ENCODE measurements at places on chromosomes 5 and 9.

DNA sequence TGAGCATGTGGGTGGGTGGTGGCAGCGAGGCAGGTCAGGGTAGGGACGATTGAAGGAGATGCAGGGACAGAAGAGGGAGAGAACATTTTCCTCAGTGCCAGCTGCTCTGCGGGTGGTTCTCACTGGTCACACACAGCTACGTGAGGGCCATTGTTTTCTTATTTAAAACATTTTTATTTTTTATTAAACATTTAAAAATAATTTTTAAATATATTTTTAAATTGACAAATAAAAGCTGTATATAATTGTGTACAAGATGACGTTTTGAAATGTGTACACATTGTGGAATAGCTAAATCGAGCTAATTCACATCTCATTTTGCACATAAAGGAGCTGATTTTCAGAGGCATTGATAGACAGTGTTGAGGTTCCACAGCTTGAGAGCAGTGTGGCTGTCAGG lies 14.0 kb downstream of the FAM240B start:
- no peaks in the 10 kb centered on the region for H3K36me3 ChIP-seq
- H3K27me3 ChIP-seq: no peaks in the 10 kb centered on the region
- H3K4me3 ChIP-seq: no peak overlapping the region

DNA sequence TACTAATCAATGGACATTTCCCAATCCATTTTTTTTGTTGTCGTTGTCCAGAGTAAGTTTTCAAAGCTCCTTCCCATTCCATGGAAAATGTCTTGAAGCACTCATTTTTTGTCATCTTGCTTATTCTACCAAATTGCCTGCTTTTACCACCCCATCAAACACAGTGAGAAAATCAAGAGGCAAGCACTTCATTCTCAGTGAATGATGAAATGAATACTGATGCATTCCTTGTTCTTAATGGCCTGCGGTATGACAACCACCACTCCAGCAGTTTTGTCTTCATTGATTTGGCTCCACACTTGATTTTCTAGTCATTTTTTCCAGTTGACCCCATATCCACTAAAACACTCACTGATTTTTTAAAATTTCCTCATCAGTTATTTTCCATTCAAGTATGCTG lies 193.5 kb upstream of the ANKH start:
- H3K4me3 ChIP-seq: no peak overlapping the region
- H3K27me3 ChIP-seq: no peaks in the 10 kb centered on the region
- H3K36me3 ChIP-seq: no peaks in the 10 kb centered on the region
- H3K27ac ChIP-seq: no peak overlapping the region
- H3K4me1 ChIP-seq: no peaks in the 10 kb centered on the region
- DNase-seq: no peak

DNA sequence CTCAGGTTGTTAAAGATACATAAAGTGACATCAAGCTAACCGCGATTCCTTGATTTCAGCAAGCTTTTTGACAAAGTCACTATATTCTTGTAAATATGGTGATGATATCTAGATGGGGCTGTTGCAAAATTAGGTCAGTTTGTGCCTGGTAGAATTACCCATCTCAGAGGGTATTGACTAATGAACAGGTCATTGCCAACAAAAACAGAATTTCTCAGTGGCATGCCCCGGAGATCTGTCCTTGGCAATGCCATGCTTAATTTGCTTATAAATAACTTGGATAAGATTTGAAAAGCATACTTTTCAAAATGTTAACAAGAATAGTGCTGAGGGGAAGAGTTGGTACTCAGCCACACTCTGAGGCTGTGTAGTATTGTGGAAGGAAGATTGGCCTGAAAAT lies 783.3 kb upstream of the SEMA6A start:
- no peak overlapping the region for H3K27ac ChIP-seq
- H3K27me3 ChIP-seq: no peaks in the 10 kb centered on the region
- no peak for DNase-seq
- no peak overlapping the region for H3K4me3 ChIP-seq
- H3K36me3 ChIP-seq: no peaks in the 10 kb centered on the region
- H3K4me1 ChIP-seq: no peaks in the 10 kb centered on the region

- H3K4me1 ChIP-seq: no peaks in the 10 kb centered on the region
- H3K27ac ChIP-seq: no peak overlapping the region
- DNase-seq: no peak
- no peak overlapping the region for H3K4me3 ChIP-seq
- no peaks in the 10 kb centered on the region for H3K36me3 ChIP-seq
Measured at GRCh38 chr5:60336491-60336890, 363.5 kb downstream of the DEPDC1B start.

DNA sequence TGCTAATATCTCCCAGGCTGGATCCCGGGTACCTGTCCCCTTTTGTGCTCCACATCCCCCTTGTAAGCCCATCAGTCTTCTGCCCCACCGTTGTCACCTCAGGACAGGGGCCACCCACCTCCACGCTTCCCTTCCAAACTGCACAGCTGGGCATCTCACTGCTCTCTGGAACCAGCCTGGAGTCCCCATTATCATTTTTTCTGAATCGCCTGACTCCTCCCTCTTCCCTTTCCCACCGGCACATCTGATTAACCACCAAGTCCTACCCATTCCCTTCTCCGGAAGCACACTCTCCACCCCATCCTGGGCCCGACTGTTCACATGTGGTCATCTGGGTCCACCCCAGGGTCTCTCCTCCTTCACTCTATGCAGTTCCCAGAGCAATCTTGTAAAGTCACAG lies 53.9 kb downstream of the PSD2 start:
- no peak for DNase-seq
- H3K4me3 ChIP-seq: no peak overlapping the region
- H3K4me1 ChIP-seq: no peaks in the 10 kb centered on the region

DNA sequence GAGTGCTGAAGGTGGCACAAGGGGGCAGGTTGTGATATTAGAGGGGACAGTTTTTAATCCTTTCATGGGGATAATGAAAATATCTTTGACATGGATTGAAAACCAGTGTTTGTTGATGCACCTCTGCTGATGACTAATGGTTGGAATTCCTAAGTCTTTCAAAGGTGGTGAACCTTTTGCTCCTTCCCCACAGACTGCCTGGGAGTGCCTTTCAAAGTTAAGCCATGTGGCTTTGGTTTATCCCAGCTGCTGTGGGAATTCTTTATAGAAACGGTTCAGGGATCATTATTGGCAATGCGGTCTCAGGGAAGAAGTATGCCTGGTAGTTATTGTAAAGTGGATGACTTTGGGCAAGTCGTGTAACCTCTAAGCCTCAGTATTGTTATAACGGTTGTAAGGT lies 45.7 kb downstream of the PIP5K1B start:
- no peaks in the 10 kb centered on the region for H3K27me3 ChIP-seq
- no peak overlapping the region for H3K4me3 ChIP-seq
- H3K36me3 ChIP-seq: no peaks in the 10 kb centered on the region
- no peak overlapping the region for H3K27ac ChIP-seq

DNA sequence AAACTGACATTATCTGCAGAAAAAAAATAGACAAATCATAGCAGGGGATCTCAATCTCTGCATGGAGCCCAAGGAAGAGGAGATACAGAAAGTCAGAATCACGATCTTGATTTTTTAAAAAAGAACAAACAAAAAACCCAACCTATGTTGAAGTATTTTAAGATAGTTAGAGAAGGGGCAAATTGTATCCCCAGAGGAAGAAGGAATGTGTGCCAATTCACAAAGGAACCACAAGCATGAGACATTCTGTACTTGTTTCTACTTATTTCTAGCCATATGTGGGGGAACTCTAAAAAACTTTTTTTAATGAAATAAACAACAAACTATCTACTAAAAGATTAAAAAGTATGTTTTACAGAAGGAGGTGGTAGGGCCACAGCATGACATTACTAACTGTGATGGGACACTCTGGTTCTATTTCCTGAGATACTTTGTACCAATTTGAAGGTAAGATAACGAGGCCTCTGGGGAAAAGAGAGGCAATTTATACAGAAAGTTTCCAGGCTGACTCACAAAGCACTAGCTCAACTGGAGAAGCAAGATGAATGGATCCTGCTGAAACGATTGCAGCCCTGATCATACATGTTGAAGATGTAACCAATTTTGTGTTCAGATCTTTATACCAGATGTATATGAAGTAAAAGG lies 22.5 kb downstream of the RANBP3L start:
- no peak overlapping the region for H3K27ac ChIP-seq
- no peak for DNase-seq
- H3K4me3 ChIP-seq: no peak overlapping the region

GRCh38 chr9:21543187-21543586 lies 61.1 kb upstream of the IFNE start:
- H3K4me3 ChIP-seq: no peak overlapping the region
- no peak overlapping the region for H3K27ac ChIP-seq
- DNase-seq: no peak
- no peaks in the 10 kb centered on the region for H3K36me3 ChIP-seq
- H3K4me1 ChIP-seq: no peaks in the 10 kb centered on the region
- H3K27me3 ChIP-seq: no peaks in the 10 kb centered on the region

DNA sequence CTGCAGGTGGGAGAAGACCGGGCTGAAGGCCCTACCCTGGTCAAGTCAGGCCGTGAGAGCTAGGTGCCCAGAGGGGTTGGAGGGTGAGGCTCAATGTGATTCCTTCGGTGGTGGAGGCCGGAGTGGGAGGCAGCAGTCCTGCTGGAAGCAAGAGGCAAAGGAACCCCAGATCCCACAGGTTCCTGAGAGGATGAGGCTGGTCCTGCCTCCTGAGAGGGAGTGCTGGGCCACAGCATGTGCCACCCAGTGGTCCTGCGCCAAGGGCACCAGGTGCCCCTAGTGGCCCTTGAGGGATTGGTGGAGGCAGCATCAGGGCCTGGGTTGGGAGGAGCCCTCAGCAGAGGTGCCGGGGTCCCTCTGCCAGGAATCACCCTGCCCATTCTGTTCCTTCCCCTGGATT lies 59.1 kb downstream of the BARX1 start:
- H3K27ac ChIP-seq: no peak overlapping the region
- peaks cover 15% of the 10 kb centered on the region for H3K4me1 ChIP-seq
- H3K36me3 ChIP-seq: no peaks in the 10 kb centered on the region
- no peaks in the 10 kb centered on the region for H3K27me3 ChIP-seq
- DNase-seq: no peak

GRCh38 chr9:110605565-110605964 lies 26.0 kb upstream of the SVEP1 start:
- H3K4me1 ChIP-seq: no peaks in the 10 kb centered on the region
- H3K36me3 ChIP-seq: no peaks in the 10 kb centered on the region
- DNase-seq: no peak

- H3K27me3 ChIP-seq: no peaks in the 10 kb centered on the region
- no peak for DNase-seq
- H3K4me3 ChIP-seq: no peak overlapping the region
- H3K27ac ChIP-seq: no peak overlapping the region
- H3K36me3 ChIP-seq: no peaks in the 10 kb centered on the region
- no peaks in the 10 kb centered on the region for H3K4me1 ChIP-seq
Measured at GRCh38 chr5:125236007-125236406, 489.6 kb upstream of the ZNF608 start.

DNA sequence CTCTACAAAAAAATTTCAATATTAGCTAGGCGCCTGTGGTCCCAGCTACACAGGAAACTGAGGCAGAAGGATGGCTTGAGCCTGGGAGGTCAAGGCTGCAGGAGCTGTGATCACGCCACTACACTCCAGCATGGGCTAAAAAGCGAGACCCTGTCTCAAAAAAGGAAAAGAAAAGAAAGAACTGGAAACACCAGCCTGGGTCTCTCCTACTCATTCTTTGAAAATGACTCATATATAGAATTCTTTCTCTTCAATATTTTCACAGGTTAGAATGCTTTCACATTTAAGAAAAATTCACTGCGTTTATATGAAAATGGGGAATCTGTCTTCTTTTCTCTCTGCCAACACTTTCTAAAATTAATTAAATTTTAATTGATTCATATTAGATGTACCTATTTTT lies 115.6 kb downstream of the TRPM6 start:
- H3K4me1 ChIP-seq: no peaks in the 10 kb centered on the region
- no peaks in the 10 kb centered on the region for H3K36me3 ChIP-seq
- no peaks in the 10 kb centered on the region for H3K27me3 ChIP-seq
- H3K4me3 ChIP-seq: no peak overlapping the region
- H3K27ac ChIP-seq: no peak overlapping the region

DNA sequence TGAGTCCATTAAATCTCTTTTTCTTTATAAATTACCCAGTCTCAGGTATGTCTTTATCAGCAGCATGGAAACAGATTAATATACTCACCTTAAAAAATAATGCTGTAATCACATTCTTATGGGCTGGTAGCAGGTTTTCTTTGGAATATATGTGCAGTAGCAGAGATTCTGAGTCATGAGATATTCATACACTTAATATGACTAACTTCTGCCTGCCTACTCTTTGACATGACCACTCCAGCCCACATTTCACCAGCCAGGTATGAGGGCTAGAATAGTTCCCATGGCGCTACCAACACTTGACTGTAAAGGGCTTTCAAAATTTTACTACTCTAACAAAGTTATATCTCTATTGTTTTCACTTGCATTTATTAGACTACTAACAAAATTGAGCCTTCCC lies 74.1 kb upstream of the GHR start:
- no peak overlapping the region for H3K4me3 ChIP-seq
- H3K27ac ChIP-seq: no peak overlapping the region
- H3K36me3 ChIP-seq: no peaks in the 10 kb centered on the region
- no peaks in the 10 kb centered on the region for H3K27me3 ChIP-seq
- DNase-seq: no peak
- H3K4me1 ChIP-seq: no peaks in the 10 kb centered on the region

GRCh38 chr9:121220996-121221663 lies 19.5 kb upstream of the RAB14 start:
- no peaks in the 10 kb centered on the region for H3K4me1 ChIP-seq
- no peak overlapping the region for H3K27ac ChIP-seq
- no peak for DNase-seq
- no peak overlapping the region for H3K4me3 ChIP-seq
- no peaks in the 10 kb centered on the region for H3K36me3 ChIP-seq
- no peaks in the 10 kb centered on the region for H3K27me3 ChIP-seq

DNA sequence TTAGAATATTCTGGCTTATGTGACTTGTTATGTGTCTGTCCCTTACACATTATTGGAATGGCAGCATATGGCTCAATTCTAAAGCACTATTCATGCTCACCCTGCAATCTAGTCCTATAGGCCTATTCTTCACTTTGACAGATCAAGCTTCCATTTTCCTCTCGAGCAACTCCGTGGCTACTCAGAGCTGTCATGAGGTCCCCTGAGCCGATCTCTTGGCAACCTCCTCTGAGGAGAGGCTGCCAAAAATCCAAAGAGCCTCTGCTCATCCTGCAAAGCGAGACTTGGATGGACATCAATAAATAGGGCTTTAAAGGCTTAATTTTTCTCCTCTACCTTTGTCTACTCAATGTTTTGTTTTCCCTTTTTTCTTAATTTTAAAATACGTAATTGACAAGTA lies 163.8 kb downstream of the GABRB2 start:
- H3K27ac ChIP-seq: no peak overlapping the region
- DNase-seq: no peak
- H3K27me3 ChIP-seq: no peaks in the 10 kb centered on the region
- H3K4me1 ChIP-seq: no peaks in the 10 kb centered on the region
- H3K4me3 ChIP-seq: no peak overlapping the region
- H3K36me3 ChIP-seq: no peaks in the 10 kb centered on the region

GRCh38 chr9:130531670-130532069 lies 47.7 kb upstream of the FUBP3 start:
- DNase-seq: no peak
- H3K27me3 ChIP-seq: peaks cover 5% of the 10 kb centered on the region
- H3K4me1 ChIP-seq: no peaks in the 10 kb centered on the region
- H3K4me3 ChIP-seq: no peak overlapping the region
